ENCODE measurements at places on chromosomes 16 and 17. TPM values are rescaled to one million over a fixed set of nuclear protein-coding genes. Genes with fewer than 3 reads are reported as not detected.

HEATR9 gene
- total RNA-seq = not detected

CCL5 gene
- total RNA-seq = 0.60 TPM

FBXO39 gene
- not detected for total RNA-seq

- DNase-seq = no peak
Measured at GRCh38 chr17:50492214-50492613, 13.6 kb downstream of the RSAD1 start.

GRCh38 chr17:73585583-73585982 is 58.7 kb downstream of the SDK2 start:
- no peak for DNase-seq

DNA sequence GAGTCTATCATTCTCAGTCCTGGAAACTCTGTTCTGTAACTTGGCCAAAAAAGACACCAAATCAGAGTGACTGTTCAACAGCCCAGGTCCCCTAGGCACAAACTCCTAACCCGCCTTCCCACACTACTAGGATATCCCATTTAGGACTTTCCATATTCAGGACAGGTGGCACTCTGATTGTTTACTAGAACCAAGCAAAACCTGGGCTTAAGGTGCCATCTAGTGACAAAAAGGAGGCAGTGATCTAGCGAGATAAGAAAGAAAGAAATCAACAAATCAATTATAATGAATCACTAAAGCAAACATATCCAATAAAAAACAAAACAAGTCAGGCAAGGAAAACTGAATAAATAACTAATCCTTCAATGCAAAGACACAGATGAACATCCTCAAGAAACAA is 203.9 kb downstream of the CEP112 start:
- DNase-seq = no peak

DNA sequence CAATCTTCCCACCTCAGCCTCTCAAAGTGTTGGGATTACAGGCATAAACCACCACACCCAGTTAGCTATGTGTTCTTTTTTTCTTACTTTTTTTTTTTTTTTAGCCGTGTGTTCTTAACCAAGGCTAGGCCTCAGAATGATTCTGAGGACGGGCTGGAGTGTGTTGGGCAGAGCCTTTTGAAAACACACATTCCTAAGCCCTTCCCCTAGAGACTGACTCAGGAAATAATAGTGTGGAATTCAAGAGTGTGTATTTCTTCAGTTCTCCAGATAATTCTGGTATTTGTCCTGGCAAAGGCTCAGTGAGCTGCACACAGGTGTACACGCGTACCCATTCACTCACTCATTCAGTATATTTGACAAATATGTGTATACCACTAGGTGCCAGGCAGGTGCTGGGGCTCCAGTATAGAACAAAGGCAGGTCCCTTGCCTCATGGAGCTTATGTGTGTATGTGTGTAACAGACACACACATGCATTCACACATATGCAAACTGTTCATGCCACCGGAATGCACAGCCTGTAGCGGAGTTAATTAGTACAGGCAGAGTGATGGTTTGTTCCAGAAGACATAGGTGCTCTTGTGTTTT is 19.4 kb upstream of the NFATC3 start:
- no peak for DNase-seq

DNA sequence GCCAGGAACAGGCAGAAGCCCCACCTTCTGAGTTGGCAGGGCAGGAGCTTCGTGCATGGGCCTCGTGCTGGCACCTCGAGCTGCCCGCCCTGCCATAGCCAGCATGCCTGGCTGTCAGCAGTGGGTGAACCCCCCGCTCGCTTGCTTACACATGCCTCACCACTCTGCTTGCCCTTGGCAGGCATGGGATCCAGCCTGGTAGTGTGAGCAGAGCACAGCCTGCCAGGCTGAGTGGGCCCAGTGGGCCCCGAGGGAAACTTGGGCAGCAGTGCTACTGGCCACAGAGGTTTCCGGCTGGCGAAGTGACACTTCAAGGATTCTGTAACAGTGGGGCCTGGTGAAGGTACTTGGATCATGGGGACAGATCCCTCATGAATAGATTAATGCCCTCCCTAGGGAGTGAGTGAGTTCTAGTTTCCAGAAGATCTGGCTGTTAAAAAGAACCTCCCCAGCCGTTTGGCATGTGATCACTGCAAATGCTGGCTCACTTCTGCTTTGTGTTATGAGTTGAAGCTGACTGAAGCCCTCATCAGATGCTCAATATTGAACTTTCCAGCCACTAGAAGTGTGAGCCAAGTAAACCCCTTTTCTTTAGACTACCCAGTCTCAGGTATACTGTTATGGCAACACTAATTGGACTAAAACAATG is 114.7 kb downstream of the BCAS3 start:
- no peak for DNase-seq

DNA sequence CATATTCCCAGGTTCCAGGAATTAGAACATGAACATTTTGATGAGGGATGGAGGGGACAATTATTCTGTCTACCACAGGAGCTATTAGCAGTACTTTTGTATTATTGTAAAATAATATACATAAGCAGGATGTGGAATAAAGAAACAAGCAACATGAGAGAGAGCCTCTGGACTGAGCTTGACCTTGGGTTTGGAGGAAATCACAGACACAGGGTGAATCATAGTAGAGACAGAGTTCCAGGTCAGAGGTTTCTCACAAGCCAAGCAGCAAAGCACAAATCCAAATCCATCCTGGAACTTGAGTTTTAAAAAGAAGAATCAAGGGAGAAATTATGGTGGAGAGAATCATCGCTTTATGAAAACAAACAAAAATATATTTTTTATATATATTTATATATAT is 5.1 kb downstream of the KRT31 start:
- DNase-seq = no peak

DNA sequence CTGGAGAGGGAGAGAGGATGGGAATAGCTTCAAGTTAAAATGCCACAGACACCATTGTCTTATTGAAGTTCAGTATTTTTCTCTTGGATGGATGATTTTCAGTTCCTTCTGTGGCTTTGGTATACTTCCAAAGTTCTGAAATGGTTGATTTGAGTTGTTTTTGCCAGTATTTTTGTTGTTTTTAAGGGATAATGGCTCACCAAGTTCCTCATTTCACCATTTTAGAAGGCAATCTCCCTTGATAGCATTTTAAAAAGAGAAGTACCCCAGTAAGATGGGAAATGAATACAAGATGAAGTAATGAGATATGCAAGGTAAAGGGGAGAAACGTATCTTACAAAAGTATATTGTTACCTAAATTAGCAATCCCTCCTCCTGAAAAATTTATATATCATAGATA is 18.5 kb upstream of the SPDYE4 start:
- no peak for DNase-seq

DNA sequence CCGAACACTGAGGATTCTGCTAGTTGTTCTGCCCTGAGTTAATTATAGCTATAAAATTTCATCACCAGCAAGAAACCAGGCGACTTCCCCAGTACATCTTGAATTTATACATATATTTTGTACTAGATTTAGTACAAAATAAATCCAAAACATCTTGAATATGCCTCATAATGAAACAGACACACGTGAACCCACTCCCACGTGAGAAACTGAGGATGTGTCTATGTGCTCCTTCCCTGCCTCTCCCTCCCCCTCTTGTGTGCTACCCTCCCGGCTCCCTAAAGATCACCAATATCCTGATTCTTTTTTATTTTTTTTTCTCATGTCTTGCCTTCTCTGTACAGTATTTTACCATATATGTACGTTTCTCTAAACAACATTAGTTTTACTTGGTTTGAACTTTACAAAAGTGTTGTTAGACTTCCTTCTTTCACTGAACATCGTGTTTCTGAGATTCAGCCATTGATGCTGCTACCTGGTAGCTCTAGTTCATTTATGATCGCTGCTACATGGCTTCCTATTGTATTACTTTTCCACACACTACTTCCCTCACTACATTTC is 1.1 kb upstream of the LCMT1 start:
- DNase-seq = no peak

DNA sequence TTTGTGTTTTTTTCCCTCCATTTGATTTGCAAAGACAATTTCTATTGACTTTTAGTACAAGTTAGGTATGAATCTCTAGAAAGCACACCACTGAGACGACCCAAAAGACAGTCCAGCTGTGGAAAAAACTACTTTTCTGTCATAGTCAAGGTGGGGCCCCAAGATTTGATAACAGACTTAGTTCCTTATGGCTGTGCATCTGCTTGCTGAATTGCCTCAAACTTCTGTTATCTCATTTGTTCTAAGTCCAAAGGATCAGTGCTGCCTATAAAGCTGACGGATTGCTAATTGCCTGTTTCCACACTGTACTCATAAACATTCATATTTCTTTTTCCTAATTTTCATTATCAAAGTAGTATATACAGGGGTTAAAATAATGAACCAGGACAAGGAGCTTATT is 180.8 kb downstream of the SPECC1 start:
- DNase-seq = no peak

DNA sequence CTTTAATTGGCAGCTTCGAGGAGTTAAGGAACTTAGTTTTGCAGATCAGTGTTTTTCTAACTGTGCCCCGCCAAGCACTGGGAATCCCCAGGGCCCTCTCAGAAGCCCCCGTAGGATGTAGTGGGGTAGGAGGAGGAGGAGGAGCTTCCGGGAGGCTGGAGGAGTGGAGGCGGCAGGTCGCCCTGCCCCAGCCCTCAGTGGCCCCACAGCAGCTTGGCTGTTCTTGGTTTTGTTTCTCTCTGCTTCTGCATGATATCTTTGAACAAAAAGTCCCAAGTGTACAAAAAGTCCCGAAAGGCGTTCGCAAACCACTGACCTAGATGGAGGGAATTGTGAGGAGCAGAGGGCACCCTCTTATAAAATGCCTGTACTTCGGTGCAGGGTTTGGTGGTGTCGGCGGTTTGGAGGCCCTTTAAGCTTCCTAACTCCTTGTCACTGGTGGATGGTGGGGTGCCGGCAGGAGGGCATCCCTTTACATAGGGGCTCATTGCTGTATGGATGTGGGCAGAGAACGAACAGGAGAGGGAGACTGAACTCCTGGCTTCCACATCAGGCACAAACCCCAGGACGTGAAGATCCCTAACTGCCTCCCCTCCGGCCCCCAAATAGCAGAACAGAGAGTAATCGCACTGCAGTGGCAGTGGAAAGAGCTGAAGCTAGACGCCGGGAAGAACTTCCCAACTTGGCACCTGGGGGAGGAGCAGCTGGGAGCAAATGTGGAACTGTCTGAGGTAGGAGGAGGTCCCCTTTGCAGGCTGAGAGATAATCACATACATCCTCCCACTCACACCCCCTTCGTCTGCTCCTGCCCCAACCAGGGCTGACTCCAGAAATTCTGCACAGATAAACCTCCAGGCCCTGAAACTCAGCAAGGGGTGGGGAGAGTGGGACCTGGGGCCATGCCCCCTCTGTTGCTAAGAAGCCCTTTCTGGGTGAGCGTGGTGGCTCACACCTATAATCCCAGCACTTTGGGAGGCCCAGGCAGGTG is 20.1 kb downstream of the EPOP start:
- no peak for DNase-seq

GRCh38 chr16:58847902-58848661 is 114.0 kb upstream of the GOT2 start:
- DNase-seq = no peak

GRCh38 chr16:81864646-81865382 is 85.7 kb downstream of the PLCG2 start:
- DNase-seq = no peak

DNA sequence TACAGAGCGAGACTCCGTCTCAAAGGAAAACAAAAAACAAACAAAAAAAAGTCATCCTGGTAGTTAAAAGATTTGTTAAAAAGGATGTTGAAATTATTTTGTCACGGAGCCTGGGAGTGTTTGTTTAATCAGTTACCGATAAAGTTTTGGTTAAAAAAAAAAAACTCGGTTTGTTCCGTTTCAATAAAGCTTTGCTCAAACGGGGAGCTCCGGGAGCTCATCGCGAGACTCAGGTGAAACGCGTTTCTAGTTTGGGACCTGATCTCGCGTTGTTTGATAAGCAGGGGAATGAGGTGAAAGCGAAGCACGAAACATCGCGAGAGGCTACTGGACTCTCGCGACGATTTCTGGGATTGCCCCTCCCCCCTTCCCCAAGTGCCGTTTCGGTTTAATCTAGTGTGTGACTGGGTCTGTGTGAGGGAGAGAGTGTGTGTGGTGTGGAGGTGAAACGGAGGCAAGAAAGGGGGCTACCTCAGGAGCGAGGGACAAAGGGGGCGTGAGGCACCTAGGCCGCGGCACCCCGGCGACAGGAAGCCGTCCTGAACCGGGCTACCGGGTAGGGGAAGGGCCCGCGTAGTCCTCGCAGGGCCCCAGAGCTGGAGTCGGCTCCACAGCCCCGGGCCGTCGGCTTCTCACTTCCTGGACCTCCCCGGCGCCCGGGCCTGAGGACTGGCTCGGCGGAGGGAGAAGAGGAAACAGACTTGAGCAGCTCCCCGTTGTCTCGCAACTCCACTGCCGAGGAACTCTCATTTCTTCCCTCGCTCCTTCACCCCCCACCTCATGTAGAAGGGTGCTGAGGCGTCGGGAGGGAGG is at the start of gene CDK12:
Gene CDK12 (plus strand): TSS at position 374 of the 813 bp plus-strand sequence. CDS start 586 bp downstream, outside the sequence.
- peak; percentile 92 for DNase-seq

- no peak for DNase-seq
Measured at GRCh38 chr16:72727565-72727964, 320.4 kb downstream of the ZFHX3 start.

GRCh38 chr16:56203052-56203451 is 11.8 kb downstream of the GNAO1 start:
- no peak for DNase-seq

- no peak for DNase-seq
Measured at GRCh38 chr16:83513008-83513755, 294.6 kb upstream of the HSBP1 start.

GRCh38 chr17:45132572-45133463 is 503 bp upstream of the PLCD3 start:
- DNase-seq = peak; percentile 86
